ENCODE measurements at places on chromosomes 1 and 21.

- DNase-seq: no peak
Measured at GRCh38 chr1:76164165-76164564, 89.6 kb downstream of the ST6GALNAC3 start.

DNA sequence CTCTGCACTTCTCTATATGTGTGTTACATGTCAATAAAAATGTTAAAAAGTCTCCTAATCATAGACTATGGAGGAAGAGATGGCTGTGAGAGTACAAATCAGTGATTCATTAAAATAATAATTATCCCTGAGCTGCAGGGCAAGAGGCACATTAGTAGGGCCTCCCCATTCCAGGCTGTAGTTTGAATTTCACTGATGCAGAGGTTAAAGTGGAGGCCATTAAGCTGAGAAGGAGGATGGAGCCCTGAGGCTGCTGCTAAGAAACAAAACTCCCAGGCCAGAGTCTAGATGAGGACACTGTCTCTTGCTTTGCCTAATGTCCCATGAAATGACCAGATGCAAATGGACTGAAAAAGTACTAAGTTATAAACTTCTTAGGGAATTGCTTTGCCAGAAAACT is 89.1 kb upstream of the WDR26 start:
- DNase-seq: no peak

DNA sequence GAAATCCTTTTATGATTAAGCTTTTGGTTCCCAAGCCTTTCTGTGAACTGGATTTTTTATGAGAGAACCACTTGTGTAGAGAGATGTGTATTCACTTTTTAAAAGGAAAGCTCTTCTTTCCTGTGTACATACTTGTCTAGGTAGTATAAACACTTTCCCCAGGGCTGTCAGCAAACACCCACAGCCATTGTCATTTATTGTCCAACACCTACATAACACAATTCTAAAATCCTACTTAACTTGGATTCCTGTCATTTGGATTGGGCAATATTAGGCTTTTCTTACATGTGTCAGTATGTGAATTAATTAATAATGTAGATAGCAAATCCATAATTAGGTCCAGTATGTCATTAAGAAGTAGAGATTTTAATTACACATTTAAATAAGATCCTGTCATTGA is 12.3 kb downstream of the DDX20 start:
- DNase-seq: no peak

DNA sequence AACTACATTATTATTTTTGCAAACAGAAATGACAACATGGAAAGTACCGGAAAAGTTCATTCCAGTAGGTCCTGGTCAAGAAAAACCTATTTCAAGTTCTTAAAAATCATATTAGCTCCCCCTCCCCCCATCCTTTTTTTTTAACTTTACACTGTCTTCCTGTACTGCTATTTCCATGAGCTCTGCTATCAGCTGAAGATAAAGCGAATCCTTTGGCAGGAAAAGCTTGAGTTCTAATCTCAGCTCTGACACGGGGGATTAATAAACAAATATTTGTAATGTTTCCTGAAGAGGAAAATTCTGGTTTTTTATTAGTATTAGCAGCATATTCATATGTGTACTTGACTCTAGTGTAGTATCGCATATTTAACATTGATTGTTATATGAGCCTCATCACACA is 190.7 kb upstream of the ESRRG start:
- DNase-seq: no peak

- DNase-seq: no peak
Measured at GRCh38 chr1:178563099-178563820, 50.4 kb downstream of the TEX35 start.

All from hindlimb muscle (tissue), 1 donor.